ACHN (cell line): ENCODE measurements at places on chromosomes 2 and 18.

- DNase-seq, result no peak
Observed at GRCh38 chr2:58032764-58033080, 13.9 kb upstream of the VRK2 start.

GRCh38 chr2:64582774-64583340 is 58.7 kb downstream of the AFTPH start:
- DNase-seq, result no peak

DNA sequence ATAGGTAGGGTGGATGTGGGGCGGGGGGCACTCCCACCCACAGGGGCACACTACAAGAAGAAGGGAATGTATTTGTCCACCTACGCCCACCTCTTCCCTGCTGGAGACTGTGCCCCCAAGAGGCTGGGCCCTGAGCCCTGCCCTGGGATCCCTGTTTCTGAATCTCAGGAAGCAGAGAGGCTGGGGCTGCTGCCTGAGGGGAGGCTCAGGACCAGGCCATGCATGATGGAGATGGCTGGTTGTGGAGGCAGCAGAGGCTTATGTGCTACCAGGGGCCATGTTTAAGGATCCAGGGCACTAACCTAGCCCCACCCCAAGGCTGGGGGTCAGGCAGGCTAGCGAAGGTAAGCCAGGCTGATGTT is 81.1 kb upstream of the OTOF start:
- DNase-seq, result no peak

DNA sequence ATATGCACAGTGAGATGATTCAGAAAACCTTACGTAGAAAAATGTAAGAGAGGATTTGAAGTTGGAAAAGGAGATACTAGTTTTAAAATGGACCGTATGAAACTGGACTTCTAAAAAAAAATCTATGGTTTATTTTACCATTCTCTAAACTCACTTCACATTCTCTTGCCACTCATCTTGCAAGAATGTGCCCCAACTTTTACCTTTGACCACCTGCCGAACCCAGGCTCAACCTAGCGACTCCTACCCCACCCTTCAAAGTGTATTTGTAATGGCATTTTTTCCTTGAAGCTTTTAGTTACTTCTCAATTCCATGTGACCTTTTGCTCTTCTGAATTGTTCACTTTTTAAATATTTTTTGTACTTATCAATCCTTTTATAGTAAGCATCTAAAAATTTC is 160.8 kb downstream of the PHLPP1 start:
- DNase-seq, result no peak

- DNase-seq, result no peak
Observed at GRCh38 chr2:36513661-36514060, 84.3 kb downstream of the FEZ2 start.

DNA sequence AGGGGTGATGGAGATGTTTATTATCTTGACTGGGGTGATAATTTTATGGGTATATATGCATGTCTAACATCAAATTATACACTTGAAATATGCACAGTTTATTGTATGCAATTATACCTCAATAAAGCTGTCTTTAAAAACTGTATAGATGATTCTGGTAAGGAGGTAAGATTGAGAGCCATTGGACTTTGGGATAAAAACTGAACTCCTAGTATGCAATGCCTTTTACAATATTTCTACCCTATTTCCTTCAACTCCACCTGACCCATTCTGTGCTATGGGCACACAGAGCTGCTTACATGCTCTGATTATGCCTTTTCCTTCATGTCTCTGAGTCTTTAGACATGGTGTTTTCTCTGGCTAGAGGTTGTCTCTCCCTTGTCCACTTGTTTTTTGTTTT is 63.9 kb upstream of the UGP2 start:
- DNase-seq, result no peak

- DNase-seq, result no peak
Observed at GRCh38 chr18:37563931-37564392, 1.6 kb downstream of the CELF4 start.

DNA sequence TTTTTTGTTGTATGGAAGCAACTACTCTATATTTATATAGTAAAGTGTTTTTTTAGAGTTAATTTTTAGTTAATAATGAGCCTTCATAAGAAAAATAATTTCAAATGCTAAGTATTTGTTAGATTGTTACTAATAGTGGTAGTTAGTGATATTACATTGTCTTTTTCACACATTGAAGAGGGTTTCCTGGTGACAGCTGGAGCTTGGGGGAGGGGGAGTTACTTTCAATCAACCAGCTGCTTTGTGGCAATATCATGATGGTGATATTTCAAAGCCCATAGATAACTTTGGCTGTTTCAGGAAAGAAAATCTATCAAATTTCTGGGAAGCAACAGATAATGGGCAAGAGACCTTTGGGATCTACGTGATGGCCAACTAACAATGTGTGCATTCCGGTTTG is 4.1 kb downstream of the RHBDD1 start:
- no peak for DNase-seq

- no peak for DNase-seq
Observed at GRCh38 chr2:95296880-95297487, at the start of gene KCNIP3. KCNIP3 (plus strand) TSS chr2:95297347; CDS start chr2:95297439, 92 bp downstream.

DNA sequence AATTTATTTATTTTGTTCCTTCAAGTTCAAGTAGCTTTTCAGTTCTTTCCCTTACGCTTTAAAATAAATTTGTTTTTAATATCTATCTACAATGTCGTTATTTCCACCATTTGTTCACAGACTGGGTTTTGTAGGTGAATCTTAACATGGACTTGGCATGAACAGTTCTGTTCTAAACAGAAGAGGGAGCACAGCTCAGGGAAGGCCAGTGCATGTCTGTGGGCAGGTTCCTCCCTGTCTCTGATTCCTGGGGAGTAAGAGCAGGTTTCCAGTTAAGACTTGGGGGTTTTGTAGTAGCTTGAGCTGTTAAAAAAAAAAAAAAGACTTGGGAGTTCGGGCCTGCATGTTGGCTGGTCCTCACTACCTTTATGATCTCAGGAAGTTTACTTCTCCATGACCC is 11.1 kb downstream of the TTL start:
- DNase-seq, result peak; percentile 47

- no peak for DNase-seq
Observed at GRCh38 chr2:223529696-223530095, 72.5 kb downstream of the SCG2 start.

DNA sequence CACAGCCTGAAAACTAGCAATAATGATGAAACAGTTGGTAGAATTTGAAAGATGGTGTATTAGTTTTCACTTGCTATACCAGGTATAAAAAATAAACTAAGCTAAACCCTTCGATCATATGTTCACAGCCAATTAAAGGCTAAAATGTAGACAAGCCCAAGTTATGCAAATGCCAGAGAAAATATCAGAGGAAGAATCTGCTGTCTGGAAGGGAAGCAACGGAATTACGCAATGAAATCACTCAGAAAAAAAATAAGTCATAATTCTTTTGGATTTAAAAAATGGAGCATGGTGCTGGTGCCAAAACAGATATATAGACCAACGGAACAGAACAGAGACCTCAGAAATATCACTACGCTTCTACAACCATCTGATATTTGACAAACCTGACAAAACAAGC is 108.3 kb downstream of the ARL4C start:
- no peak for DNase-seq

DNA sequence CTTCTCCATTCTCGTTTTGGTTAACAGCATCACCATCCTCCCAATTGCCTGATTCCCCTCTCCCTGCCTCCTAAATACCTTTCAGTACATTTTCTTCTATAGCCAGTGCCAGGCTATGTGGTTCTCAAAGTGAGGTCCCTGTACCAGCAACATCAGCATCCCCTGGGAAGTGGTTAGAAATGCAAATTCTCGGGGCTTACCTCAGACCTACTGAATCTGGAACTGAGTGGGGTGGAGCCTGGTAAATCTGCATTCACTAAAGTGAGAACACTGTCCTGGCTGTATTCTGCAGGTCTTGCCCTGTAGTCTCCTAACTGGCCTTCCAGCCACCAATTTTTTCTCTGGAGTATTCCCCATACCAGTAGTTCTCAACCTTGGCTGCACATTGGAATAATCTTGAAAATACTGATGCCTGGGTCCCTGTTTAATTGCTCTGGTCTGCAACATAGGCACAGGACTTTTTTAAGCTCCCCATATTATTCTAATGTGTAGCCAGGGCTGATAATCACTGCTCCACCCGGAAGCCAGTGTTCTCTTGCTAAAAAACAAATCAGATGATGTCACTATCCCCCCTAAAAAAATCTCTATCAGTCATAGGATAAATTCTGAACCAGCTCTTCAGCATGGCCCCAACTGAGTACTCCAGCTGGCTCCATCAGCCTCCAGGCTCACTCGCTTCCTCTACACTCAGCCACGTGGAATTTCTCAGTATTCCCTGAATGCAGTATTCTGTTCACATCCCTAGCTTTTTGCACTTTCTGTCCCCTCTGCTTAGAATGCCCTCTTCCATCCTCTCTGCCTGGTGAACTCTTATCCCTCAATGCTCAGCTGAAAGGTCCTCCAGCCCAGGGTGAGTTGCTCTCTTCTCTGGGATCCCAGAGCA is 98.4 kb downstream of the CDK15 start:
- no peak for DNase-seq

- no peak for DNase-seq
Observed at GRCh38 chr2:23456881-23457760, 72.1 kb downstream of the KLHL29 start.

DNA sequence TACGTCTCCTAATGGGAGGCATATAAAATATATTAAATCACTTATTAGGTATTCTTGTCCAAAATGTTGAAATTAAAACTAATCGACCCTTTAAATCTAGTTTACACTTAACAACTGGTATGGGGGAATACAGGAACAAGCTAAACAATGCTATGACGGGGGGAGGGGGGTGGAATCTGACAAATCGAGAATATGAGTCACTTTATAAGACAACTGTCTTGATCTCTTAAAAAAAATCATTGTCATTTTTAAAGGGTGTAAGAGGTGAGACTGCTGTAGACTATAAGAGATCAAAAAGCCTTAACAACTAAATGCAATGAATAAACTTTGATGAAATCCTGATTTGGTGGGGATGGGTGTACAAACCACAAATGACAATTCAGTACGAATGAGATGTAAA is 6.0 kb downstream of the MAP3K2 start:
- no peak for DNase-seq

GRCh38 chr2:66507673-66508201 is 72.8 kb downstream of the MEIS1 start:
- DNase-seq, result no peak

- DNase-seq, result no peak
Observed at GRCh38 chr18:8188184-8188583, 421.1 kb upstream of the RAB12 start.

- no peak for DNase-seq
Observed at GRCh38 chr2:109703077-109703476, 88.9 kb downstream of the SOWAHC start.

- DNase-seq, result no peak
Observed at GRCh38 chr2:218861645-218862318, 2.2 kb downstream of the WNT6 start.

DNA sequence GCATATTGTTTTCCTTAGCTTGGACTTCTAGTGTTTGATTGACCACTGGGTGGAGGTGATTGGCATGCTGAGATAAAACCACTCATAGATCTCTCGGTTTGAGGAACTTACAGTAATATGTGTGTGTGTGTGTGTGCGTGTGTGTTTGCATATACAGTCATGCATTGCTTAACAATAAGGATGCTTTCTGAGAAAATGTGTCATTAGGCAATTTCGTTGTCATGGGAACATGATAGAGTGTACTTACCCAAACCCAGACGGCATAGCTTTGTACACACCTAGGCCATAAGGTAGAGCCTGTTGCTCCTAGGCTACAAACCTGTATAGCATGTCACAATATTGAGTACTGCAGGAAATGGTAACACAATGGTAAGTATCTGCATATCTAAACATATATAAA is 167.3 kb downstream of the NYAP2 start:
- DNase-seq, result no peak
